Islet precursor cell (in vitro differentiated cells): ENCODE measurements at places on chromosomes 4 and X.

GRCh38 chr4:100240008-100240407 is 49.7 kb upstream of the DDIT4L start:
- DNase-seq = no peak

GRCh38 chr4:79913581-79913980 is 159.4 kb downstream of the ANTXR2 start:
- DNase-seq = peak; percentile 59

- DNase-seq = peak; percentile 83
Observed at GRCh38 chr4:126784966-126785580, 847.7 kb upstream of the INTU start.

DNA sequence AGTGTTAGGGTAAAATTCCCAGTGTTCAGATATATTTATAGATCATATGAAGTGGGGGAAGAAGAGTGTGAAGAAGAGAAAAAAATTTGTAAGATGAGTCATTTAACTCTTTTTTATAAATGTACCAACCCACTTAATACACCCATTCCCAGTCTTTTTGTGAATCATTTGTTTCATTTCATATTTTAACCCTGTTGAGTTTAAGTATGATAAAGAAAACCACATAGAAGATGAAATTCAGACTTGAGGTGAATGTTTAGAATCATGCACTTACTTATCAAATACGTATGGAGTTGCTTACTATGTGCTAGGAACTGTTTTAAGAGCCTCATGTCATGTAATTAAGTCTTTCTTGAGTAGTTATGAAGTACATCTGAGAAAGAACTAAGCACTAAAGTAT is 56.6 kb upstream of the DAPP1 start:
- DNase-seq = no peak
